ENCODE measurements at places on chromosomes 11 and 22. TPM values are rescaled to one million over a fixed set of nuclear protein-coding genes. Genes with fewer than 3 reads are reported as not detected.

The LARGE2 gene
- 4.1 TPM for total RNA-seq

The XKR3 gene
- total RNA-seq = not detected

The DPP3 gene
- total RNA-seq = 20.0 TPM

The FGF19 gene
- not detected for total RNA-seq

The CHRM1 gene
- total RNA-seq = not detected

GRCh38 chr11:118476676-118477075 lies 40.4 kb downstream of the KMT2A start:
- H3K27me3 ChIP-seq = no peaks in the 10 kb centered on the region
- peaks cover 10% of the 10 kb centered on the region for H3K4me1 ChIP-seq
- peak overlapping the region; percentile 22 for H3K27ac ChIP-seq
- peaks cover 30% of the 10 kb centered on the region for H3K36me3 ChIP-seq
- no peak for DNase-seq

DNA sequence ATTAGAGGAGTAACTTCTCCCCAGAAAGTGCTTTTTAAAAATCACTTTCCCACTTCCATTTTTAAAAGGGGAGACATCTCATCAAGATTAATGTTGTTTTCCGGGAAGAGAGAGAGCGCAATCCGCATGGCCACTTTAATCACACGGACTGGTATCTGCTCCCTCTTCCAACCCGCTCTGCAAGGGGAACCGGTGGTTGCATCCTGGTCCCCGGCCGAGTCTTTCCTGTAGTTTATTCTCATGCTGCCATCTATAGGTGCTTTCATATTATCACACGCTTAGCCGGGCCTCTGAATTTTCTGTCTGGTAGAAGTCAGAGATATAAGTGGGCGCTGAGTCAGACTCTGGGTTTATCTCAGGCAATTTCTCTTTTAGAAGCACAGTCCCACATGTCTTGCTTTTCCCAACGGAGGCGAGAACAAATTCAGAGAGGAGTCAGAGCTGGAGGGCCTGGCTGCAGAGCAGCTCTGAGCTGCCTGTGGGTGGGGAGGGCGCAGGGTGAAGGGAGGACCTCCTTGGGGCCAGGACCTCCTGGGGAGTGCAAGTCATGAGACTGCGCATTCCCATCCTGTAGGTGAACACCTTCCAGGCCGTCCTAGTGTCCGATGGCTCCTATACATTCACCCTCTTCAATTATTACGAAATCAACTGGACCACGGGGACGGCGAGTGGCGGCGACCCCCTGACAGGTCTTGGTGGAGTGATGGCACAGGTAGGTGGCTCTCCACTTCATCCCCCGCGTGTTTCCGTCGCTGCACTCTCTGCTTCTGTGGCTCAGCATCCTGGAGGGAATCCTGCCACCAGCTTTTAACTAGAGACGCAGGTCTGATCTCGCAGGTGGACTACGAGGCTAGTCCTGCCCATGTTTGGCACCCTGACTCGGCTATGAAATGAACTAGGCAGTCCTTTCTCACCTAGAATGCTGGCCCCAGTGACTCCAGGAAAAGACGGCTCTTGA lies 11.7 kb downstream of the TECTA start:
- peaks cover 19% of the 10 kb centered on the region for H3K27me3 ChIP-seq
- no peaks in the 10 kb centered on the region for H3K4me1 ChIP-seq
- no peak overlapping the region for H3K4me3 ChIP-seq
- no peaks in the 10 kb centered on the region for H3K36me3 ChIP-seq
- H3K27ac ChIP-seq = no peak overlapping the region

DNA sequence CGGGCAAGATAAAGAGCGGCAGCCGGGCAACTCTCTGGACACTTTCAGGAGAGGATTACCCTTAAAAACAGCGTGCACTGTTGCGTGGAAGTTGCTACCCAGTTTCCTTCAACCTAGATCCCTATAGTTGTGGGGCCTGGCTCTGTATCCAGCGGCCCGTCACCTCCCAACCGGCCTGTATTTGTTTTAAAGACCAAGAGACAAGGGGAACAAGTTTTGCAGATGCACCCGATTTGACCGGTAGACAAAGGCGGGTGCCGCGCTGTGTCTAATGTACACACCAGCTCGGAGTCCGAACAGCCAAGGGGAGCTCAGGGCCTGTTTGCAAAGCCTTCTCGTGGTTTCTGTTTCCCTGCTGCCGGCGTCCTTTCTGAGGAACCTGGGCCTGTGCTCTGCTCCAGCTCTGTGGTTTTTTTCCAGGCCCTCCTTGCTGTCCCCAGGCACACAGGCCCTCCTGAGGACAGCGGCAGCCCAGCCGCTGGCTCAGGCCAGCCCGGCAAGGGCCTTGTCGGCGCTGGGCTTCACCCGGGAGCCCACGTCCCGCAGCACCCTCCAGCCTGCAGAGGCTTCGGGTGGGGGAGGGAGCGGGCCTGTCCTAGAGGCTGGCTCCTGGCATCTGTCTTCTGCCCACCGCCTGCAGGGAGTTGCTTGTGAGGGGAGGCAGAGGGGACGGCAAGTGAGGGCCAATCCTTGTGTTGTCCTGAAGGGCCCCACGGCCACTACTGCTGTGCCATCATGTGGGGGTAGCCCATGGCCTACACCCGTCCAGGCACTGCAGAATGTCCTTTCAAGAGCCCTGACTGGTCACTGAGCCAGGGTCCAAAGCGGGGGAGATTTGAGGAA lies 1.4 kb downstream of the TBX1 start:
- H3K27me3 ChIP-seq = peaks cover 76% of the 10 kb centered on the region
- peaks cover 34% of the 10 kb centered on the region for H3K4me1 ChIP-seq
- no peak for DNase-seq
- no peak overlapping the region for H3K27ac ChIP-seq
- peaks cover 2% of the 10 kb centered on the region for H3K36me3 ChIP-seq

DNA sequence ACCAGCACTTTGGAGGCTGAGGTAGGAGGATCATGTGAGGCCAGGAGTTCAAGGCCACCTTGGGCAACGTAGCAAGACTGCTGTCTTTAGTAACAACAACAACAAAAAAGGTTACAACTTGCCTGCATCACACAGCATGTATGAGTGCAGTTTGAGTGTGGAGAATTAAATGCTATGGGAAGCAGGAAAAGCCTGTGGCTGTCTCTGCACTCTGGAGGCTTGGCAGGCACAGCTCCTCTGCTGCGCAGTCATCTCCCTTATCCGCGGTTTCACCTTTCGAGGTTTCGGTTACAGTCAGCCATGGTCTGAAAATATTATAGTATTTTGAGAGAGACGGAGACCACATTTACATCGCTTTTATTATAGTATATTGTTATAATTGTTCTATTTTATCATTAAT lies 2.9 kb downstream of the MICAL2 start:
- DNase-seq = no peak
- H3K4me1 ChIP-seq = peaks cover 17% of the 10 kb centered on the region
- H3K27ac ChIP-seq = no peak overlapping the region
- no peaks in the 10 kb centered on the region for H3K27me3 ChIP-seq
- H3K4me3 ChIP-seq = no peak overlapping the region

DNA sequence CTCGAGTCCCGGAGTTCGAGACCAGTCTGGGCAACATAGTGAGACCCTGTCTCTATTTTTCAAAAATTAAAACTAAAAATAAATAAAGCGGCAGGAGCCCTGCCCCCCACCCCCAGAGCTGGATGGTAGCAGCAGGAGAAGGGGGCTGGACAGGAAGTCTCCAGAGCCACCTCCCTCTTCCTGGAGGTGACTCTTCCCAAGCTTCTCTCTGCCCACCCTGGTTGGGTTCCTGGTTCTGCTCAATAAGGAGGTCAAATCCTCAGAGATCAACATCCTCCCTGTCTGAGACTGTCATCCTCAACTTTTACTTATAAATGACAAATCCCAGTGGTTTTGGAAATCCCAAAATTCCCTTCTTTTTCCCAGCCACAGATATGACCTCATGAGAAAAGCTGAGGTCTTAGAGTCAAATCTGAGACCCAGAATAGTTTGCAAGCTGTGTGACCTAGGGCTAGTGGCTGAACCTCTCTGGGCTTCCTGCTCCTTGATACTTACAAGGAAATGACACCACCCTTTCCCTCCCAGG lies 987 bp downstream of the C1QTNF6 start:
- DNase-seq = no peak
- H3K36me3 ChIP-seq = no peaks in the 10 kb centered on the region
- H3K4me1 ChIP-seq = peaks cover 62% of the 10 kb centered on the region
- peak overlapping the region; percentile 74 for H3K4me3 ChIP-seq
- H3K27ac ChIP-seq = peak overlapping the region; percentile 88

DNA sequence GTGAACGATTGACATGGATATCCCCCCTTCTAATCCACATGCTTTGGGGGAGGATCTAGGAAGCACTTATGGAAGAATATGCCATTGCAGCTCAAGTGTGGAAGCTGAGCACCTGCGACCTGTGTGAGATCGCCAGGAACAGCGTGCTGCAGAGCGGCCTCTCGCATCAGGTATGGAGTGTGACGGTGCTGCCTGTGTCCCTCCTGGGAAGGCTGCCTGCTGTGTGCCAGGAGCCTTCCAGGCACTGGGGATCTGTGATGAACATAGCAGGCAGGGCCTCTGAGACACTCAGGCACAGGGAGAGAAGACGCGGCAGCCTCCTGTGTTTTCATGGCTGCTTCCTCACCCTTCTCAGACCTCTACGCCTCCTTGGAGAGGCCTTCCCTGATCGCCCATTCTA lies 36.5 kb downstream of the RNF141 start:
- H3K27me3 ChIP-seq = no peaks in the 10 kb centered on the region
- H3K4me1 ChIP-seq = peaks cover 17% of the 10 kb centered on the region
- peaks cover 21% of the 10 kb centered on the region for H3K36me3 ChIP-seq
- H3K4me3 ChIP-seq = no peak overlapping the region
- H3K27ac ChIP-seq = no peak overlapping the region
- DNase-seq = no peak

DNA sequence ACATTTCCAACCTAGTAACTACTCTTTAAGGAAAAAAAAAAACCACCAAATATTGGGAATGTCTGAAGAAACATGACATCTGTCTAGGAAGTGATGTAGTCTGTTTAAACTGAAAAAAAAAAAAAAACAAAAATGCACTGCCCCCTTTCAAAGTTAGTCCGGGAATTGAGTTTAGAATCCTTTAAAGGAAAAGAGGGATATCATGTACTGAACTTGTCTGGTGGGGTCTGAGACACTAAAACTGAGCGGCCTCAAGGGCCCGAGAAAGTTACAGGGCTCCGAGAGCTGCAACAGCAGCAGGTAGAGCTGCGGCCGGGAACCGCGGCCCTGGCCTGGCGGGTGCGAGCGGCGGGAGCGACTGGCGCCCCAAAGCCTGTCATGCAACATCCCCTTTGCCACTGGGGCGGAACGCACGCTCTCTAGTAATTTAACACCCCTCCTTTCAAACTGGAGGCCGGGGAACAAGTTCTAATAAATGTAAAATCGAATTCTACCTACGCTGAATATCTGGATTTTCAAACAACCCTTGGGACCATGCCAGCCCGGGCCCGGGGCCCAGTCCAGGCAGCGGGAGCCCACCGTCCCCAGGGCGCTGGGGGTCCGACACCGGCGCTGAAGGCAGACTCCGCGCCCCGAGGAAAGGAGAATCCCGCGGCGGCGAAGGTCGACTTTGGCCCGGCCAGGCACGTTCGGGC lies 736 bp downstream of the RDX start:
- DNase-seq = peak; percentile 46
- no peaks in the 10 kb centered on the region for H3K36me3 ChIP-seq
- no peaks in the 10 kb centered on the region for H3K27me3 ChIP-seq
- no peak overlapping the region for H3K27ac ChIP-seq

DNA sequence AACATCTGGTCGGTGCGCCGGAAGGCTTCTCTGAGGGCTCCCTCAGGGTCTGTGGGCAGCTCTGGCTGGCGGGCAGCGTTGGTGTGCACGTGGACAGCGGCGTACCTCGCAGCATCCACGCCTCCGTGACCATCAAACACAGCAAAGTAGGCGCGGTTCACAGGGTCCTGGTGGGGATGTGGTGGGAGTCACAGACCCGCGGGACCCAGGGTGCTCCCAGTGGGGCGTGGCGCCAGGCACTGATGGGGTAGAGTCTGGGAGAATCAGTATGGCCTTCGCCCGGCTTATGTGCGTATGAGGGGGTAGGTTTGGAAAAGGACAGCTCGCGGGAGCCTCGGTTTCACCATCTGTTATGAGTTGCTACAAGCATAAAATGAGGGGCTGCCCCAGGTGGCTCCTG lies 19.2 kb downstream of the PPM1F start:
- no peak overlapping the region for H3K27ac ChIP-seq
- H3K27me3 ChIP-seq = no peaks in the 10 kb centered on the region
- H3K4me3 ChIP-seq = no peak overlapping the region
- no peak for DNase-seq

GRCh38 chr11:134691985-134692384 lies 279.9 kb upstream of the B3GAT1 start:
- H3K27me3 ChIP-seq = peaks cover 21% of the 10 kb centered on the region
- H3K4me1 ChIP-seq = peaks cover 5% of the 10 kb centered on the region
- no peak overlapping the region for H3K4me3 ChIP-seq
- no peaks in the 10 kb centered on the region for H3K36me3 ChIP-seq
- H3K27ac ChIP-seq = no peak overlapping the region
- DNase-seq = no peak

GRCh38 chr22:36852056-36852973 lies 8.5 kb upstream of the NCF4 start:
- peaks cover 34% of the 10 kb centered on the region for H3K27me3 ChIP-seq
- H3K36me3 ChIP-seq = no peaks in the 10 kb centered on the region
- peaks cover 18% of the 10 kb centered on the region for H3K4me1 ChIP-seq
- no peak overlapping the region for H3K4me3 ChIP-seq

DNA sequence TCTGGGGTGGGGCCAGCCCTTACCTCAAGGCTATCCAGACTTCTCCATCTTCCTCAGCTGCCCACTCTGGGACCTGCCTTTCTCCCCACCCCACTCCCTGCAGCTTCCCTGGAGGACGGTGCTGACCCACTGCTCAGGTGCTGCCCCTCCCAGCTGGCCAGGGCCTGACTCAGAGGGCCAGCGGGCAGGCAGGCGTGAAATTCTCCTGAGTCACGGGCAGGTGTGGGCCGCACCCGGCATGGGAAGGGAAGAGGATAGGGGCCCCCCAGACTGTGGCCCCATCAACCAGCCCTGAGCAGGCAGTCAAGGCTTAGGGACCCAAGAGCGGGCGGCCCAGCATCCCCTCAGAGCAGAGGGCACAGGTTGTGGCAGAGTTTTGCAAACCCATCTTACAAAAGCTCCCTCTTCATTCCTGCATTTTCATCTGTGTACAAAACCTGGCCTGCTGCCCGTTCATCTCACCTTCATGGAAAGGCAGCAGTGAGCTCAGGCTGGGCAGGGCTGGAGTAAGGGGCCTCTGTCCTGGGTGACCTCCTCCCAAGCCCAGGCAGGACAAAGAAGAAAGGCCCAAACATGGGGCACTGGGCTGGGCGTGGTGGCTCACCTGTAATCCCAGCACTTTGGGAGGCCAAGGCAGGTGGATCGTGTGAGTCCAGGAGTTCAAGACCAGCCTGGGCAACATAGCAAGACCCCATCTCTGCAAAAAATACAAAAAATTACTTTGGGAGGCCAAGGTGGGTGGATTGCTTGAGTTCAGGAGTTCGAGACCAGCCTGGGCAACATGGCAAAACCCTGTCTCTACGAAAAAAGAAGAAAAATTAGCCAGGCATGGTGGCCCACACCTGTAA lies 6.1 kb downstream of the RHOD start:
- H3K27ac ChIP-seq = no peak overlapping the region
- no peak for DNase-seq
- H3K36me3 ChIP-seq = no peaks in the 10 kb centered on the region
- no peaks in the 10 kb centered on the region for H3K4me1 ChIP-seq

GRCh38 chr11:12156301-12157140 lies 46.1 kb downstream of the MICAL2 start:
- no peaks in the 10 kb centered on the region for H3K36me3 ChIP-seq
- no peak for DNase-seq
- H3K4me1 ChIP-seq = peaks cover 16% of the 10 kb centered on the region
- H3K27me3 ChIP-seq = no peaks in the 10 kb centered on the region
- H3K4me3 ChIP-seq = no peak overlapping the region

Data from naive thymus-derived CD8-positive, alpha-beta T cell (primary cell).